RWPE1 (cell line): ENCODE measurements at places on chromosomes 3 and 15.
A peak's percentile ranks its signal among the peaks of the same experiment; 100 is the strongest.

DNA sequence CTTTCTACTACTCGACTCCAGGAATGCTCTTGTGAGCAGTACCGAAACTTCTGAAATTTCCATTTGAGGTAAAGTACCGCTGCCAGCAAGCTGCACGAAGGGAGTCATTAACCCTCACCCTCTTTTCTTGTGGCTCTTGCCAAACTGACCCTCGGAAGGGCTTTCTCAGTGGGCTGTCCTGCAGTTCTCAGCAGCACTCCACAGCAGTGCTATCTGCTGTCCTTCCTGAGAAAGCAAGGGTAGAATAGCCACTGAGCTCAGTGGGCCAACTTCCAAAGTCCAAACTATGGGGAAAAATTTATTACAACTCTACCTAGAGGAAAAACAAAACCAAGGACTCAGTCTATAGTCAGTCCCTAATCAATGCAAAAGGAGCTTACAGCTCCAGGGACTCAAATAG is 38.5 kb upstream of the COL8A1 start:
- no peak for DNase-seq

DNA sequence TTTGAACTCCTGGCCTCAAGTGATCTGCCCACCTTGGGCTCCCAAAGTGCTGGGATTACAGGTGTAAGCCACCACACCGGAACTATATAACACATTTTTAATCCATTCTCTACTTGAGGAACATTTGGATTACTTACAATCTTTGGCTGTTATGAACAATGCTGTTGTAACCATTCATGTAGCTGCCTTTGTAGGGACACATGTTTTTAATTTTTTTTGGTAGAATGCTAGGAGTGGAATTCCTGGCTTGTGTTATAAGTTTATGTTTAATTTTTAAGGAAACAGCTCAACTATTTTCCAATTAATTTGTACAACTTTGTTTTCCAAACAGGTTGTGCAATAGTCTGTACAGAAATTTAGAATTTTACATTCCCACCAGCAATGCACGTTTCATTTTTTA is 51.7 kb downstream of the GPR149 start:
- DNase-seq: no peak

- DNase-seq: no peak
Observed at GRCh38 chr3:123525433-123525832, 59.4 kb downstream of the HACD2 start.

- DNase-seq: peak; percentile 48
Observed at GRCh38 chr3:31014317-31015040, 120.0 kb upstream of the GADL1 start.

DNA sequence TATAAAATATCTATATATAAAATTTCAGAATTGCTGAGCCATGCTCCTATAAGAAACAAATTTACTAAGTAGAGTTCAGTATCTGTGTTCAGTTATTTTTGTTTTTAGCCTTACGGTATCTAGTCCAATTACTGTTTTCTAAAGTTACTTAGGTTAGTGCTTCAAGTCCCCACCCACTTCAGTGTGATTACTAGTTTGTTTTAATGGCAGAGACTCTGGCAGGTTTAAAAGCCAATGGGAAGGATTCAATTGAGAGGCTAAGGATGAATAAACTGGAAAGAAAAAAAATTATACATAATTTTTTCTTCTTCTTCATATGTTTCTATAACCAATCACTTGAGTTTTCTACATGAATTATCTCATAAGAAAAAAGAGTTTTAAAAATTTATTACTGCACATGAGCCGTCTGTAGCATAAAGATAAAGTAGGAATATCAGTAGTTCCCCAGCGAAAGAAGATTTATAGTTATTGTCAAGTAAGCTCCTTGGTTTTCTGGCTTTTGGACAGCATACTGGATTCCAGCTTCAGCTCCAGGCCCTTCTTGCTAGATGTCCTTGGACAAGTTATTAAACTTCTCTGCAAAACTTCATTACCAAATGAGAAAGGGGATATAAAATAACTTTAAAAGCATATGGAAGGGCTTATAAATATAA is 46.8 kb downstream of the AAGAB start:
- no peak for DNase-seq

DNA sequence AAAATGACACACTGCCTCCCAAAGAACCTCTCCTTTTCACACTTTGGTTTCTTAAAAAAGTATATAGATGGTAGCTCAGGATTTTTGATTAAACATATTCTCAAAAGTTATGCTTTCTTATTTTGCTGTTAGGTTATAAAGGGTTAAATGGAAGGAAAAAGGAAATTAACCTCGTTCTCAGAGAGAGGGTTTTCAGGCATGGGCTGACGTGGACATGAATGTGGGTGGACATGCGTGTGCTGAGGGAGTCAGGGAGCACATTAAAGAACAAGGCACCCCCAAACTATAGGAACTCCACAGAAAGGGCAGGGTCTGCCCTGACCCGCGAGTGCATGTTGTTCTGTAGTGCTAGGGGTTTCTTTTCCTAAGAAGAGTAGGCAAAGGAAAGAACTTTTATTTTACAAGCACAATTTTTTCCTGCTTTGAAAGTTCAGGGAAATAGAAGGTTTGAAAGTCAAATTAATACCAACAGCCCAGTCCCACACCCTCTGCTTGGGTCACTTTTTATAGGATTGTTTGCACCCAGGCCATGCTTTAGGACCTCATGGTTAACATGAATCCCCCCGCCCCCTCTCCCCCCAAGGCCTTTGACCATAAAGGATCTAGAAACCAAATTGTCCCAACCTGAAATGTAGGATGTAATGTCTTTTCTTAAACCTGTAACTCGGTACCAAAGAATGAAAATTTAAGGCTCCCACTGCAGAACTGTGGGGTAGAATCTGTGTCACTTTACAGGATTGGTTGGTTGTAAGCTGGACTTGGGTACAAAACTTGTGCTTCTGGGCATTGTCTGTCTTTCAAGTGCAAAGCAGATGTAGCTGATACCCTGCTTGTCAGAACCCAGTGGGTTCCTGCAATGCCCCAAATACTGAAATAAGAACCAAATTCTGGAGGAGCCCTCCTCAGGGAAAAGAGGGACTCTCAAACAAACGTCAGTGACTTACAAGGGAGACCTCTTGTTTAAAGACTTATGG is 58.5 kb upstream of the CCR4 start:
- DNase-seq: no peak

DNA sequence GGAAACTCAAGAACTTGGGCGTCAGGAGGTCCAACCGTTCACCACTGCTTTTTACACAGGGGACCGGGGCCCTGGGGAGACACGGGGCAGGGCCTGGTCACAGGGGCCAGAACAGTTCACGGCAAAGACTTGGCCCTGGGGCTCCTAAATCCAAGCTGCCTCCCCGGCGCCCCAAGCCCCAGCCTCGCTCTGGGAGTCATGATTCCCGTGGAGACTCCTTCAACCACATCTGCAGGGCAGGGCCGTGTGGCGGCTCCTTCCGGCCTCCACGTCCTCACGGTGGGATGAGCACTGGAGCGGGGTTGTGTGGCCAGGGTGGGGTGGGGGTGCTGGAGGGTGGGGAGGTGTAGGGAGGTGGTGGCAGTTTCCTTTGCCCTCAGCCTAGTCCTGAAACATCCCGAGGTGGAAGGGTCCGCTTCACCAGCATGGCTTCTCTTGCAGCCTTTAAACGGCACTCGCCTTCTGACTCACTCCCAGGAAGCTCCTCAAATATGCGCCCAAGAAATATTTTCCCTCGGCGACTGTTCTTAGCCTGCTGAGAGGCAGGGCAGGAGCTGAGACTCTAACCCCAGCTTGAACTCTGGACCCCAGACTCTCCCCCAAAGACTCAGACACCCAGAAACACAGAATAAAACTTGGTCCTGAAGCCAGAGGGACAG is 1.8 kb downstream of the MUC4 start:
- DNase-seq: no peak

DNA sequence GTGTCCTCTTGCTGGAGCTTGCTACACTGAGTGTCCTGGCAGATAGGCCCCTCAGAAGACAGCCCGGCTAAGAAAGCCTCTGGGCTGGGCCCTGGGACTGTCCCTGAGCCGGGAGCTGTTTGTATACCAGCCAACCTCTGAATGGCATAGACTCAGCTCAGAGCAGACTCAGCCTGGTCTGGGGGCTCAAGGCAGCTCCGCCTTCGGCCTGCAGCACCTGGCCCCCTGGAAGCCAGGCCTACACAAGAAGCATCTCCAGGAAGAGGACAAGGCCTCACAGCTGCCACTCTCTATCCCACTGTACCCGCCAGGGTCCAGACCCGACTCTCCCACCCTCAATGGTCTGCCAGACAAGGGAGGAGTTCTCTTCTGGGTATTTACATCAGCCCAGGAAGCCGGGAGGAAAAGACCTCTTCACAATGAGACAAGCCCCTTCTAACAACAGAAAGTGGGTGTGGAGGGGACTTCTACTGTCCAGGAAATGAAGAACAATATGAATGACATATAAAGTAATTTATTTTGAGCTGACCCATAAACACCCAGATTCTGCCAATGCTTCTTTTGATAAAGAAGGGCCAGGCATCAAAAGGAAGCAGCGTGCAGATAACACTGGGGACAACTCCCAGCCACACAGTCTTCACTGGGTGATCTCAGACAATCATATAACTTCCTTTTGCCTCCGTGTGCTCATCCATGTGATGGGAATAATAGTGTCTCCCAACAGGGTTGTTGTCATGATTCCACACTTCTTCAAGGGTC is 110.2 kb downstream of the TPRA1 start:
- DNase-seq: no peak

- no peak for DNase-seq
Observed at GRCh38 chr3:30890907-30891306, 3.6 kb downstream of the GADL1 start.

GRCh38 chr3:161035711-161036110 is 69.4 kb downstream of the B3GALNT1 start:
- DNase-seq: no peak
